ENCODE measurements at places on chromosomes 4 and X. TPM values are rescaled to one million over a fixed set of nuclear protein-coding genes. Genes with fewer than 3 reads are reported as not detected.
A peak's percentile ranks its signal among the peaks of the same experiment; 100 is the strongest.

DNA sequence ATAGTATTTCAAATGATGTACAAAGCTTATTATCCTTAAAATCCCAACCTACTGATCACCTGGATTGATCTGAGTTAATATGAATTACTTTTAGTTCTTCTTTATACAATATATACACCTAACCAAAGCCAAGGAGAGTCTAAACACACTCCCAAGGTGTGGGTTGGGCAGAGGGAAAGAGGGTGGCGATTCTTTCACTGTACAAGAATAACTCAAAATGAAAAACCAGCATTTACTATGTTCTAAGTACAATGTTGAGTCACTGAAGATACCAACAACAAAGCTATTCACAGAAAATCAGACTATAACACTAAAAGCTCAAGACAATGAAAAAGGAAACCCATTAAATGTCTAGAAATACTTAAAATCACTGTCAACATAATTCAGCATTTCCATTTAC is 46.6 kb downstream of the ANKRD17 start:
- DNase-seq = no peak

DNA sequence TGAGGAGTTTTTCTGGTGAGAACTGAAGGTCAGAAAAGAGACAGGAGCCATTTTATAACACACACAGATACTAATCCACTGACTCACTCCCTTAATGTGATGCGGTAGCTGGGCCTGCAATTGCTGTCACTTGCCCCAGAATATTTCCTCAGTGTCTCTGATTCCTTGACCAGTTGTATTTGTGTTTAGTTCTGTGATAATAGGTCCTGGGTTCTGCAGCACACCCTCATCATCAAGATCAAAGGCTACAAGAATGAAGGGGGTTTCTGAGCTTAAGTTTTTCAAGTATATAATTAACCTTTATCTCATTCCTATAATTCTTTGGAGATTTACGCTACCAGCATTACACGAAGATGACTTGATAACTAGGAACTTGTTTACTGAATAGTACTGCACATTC is 576.5 kb upstream of the CPXCR1 start:
- DNase-seq = peak; percentile 10

DNA sequence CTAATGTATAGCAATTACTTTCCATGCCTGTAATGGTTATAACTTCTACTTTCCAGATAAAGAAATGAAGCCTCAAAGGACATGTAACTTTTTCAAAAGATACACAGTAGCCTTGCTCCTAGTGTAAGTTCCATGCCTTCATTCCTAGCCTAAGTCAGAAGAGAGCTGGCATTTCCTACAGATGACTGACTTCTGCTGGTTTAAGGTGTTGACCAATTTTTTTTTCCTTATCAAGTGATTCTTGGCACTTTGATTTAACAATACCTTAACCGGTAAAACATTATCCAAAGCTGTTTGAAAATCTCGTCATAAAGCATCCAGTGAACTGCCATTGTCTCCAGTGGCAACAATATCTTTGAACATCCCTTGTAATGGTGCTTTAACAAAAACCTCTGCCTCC is 145.1 kb upstream of the VCX3A start:
- no peak for DNase-seq

The PRRG1 gene
- 27.5 TPM for total RNA-seq

Data from hepatocyte (in vitro differentiated cells).